NCI-H1417 treated with DMSO at 0.1 percent for 48 hours (cell line): ENCODE measurements at places on chromosomes 1 and 21.

DNA sequence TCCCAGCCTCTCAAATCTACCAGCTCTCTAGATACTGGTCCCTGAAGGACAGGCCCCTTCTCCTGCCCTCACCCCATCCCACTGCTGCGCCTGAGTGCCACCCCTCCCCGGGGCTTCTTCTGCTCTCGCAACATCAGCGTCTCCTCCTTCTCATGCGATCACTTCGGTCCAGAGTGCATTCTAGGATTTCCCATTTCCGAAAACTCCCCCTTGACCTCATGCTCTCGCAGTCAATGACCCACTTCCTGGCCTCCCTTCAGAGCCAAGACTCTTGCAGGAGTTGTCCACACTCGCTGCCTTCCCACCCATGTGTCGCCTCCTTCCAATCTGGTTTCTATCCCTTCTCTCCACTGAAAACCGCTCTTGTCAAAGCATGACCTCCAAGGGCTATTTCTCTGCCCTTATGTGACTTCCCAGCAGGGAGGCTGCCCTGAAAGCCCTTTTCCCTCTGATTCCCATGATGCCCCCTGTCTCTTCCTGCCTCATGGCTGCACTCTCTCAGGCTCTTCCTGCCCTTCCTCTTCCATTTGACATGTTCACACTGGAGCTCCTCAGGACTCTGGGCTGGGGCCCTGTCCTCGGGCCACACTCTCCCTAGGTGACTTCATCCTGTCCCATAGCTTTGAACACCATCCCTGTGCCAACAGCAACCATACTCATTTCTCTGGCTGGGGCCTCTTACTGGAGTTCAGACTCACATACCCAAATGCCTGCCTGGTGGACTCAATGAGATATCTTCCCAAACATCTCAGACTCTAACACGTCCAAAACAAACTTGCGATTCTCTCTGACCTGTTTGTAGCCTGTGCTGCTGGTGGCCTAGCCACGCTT lies 46.0 kb downstream of the LDLRAD2 start:
- no peak for DNase-seq

GRCh38 chr1:54340878-54341277 lies 65.3 kb downstream of the SSBP3 start:
- DNase-seq, result no peak

GRCh38 chr1:186654741-186655140 lies 25.5 kb downstream of the PTGS2 start:
- no peak for DNase-seq

DNA sequence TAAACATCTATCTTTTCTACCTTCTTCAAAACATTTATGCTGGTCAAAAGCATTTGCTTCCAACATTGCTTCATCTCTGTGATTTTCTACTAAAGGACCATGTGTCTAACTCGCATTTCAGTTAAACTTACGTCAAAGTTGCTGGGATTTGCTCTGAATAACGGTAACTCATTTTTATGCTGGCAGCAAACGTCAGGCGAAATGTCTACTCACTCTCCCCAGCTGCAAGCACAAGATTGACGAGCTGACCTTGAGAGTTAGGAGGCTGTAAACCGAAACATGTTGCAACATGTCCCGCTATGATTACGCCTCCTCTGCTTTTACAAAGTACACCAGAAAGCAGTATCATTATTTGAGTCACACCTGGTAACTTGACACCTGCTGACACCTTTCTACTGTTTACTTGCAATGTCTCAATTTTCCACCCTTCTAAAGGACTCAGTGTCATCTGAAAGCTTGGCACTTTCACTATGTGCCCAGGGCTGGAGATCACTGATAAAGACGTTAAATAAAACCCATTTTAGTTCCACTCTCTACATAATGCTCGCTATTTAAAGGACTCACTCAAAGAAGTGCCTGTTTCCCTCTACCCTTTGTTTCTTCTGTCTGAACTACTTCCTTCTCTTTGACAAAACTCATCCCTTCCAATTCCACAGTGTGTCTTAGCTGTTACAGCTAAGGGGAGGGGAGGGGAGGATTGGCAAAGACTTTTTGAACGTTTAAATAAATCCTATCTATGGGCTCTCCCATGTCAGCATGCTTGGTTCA lies 111.9 kb downstream of the PTPN14 start:
- DNase-seq, result peak; percentile 67

DNA sequence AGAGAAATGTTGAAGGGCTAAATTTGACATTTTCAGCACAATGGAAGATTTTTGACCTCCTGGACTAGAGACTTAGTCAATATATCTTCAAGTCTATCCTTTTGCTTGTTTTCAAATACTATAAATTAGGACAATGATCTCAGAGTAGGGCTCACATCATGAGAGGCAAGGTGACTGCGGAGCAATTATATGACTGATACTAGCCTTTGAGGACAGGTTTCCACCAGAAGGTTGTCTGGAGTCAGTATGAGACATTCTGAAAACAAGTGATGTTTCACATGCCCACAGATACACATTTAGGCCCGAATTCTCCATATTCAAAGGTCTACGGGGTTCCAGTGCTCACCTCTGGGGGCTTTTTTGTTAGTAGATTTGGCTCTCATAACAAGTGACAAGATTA lies 142.3 kb upstream of the SAMSN1 start:
- no peak for DNase-seq

GRCh38 chr1:118246646-118247045 lies 61.6 kb upstream of the SPAG17 start:
- no peak for DNase-seq

GRCh38 chr1:170662561-170663403 lies 1.1 kb upstream of the PRRX1 start:
- no peak for DNase-seq

- no peak for DNase-seq
These were observed 630 bp downstream of the MTF2 start for GRCh38 chr1:93079685-93080141.

- no peak for DNase-seq
These were observed 235.2 kb downstream of the SDCCAG8 start for GRCh38 chr1:243490748-243491686.

DNA sequence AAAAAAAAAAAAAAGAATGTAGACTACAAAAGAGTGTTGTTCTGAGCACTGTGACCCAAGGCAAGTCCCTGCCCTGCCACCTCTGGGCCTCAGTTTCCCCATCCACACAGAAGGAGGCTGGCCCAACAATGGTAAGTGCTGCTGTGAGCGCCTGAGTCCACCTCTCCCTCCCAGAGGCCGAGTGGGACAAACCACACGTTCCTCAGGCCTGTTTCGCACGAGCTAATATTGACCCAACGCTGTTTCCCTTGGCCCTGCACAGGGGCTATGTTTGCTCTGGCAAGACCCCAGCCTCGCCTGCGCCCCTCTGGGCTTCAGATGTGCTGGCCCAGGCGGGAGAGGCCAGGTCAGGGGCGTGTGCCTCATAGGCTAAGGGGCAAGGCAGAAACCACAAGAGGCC lies 12.6 kb upstream of the LAPTM5 start:
- DNase-seq, result no peak

- no peak for DNase-seq
These were observed 14.8 kb upstream of the KIF21B start for GRCh38 chr1:201038186-201038876.

DNA sequence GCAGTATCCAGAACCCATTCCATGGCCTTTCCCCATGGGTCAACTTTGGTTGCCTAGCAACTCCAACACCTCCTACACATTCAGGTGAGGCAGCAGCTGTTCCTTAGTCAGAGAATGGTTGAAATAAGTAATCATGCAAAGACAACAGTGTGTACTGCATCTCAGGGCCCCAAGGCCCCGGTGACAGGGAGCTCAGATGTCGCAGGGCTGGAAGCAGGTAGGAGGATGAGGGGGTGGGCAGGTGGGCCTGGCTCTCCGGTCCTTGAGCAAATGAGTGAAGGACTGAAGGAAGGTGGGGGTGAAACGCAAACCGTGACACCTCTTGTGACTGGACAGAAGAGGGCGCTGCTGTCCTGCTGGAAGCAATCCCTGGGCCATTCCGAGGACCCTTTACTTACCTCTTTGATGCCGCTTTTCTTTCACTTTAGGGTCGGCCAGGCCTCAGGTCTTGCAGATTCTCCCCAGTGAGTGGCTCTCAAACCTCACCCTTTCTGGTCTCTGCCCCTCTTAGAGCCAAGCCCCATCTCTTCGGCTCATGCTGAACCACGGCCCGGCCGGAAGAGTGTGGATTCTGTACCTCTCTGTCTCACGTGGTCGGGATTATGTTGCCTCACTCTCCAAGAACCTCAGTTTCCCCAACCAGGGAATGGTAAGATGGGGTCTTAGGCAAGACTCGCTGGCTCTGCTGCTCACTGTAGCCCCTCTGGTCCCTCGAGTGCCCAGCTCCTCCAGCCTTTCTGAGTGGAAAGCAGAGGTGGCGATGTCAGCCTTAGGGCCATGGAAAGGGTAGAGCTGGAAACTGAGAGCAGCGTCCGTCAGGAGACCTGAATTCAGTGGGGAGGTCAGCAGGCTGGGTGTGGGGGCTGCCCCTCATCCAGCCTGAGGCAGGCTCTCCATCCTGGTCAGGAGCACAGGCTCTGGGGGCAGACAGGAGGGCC lies 5.6 kb upstream of the KCNA10 start:
- DNase-seq, result peak; percentile 17

GRCh38 chr1:64616039-64616438 lies 128.8 kb upstream of the RAVER2 start:
- no peak for DNase-seq

GRCh38 chr1:81254560-81254959 lies 546.2 kb upstream of the ADGRL2 start:
- no peak for DNase-seq

DNA sequence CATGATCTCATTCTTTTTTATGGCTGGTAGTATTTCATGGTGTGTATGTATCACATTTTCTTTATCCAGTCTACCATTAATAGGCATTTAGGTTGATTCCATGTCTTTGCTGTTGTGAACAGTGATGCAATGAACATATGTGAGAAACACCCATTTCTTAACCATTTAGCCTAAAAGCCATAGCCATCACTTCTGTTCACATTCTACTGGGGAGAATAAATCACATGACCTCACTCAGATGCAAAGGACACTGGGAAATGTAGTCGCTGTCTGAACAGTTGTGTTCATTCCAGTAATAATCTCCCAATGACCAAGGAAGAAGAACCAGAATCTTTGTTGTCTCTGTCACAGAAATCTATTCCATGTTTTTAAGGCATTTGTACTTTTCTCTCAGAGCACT lies 15.1 kb upstream of the PLA2G2E start:
- DNase-seq, result no peak

- DNase-seq, result no peak
These were observed 9.0 kb upstream of the CGN start for GRCh38 chr1:151502035-151502700.

- DNase-seq, result no peak
These were observed 1.9 kb downstream of the DPYD start for GRCh38 chr1:97918961-97919360.

DNA sequence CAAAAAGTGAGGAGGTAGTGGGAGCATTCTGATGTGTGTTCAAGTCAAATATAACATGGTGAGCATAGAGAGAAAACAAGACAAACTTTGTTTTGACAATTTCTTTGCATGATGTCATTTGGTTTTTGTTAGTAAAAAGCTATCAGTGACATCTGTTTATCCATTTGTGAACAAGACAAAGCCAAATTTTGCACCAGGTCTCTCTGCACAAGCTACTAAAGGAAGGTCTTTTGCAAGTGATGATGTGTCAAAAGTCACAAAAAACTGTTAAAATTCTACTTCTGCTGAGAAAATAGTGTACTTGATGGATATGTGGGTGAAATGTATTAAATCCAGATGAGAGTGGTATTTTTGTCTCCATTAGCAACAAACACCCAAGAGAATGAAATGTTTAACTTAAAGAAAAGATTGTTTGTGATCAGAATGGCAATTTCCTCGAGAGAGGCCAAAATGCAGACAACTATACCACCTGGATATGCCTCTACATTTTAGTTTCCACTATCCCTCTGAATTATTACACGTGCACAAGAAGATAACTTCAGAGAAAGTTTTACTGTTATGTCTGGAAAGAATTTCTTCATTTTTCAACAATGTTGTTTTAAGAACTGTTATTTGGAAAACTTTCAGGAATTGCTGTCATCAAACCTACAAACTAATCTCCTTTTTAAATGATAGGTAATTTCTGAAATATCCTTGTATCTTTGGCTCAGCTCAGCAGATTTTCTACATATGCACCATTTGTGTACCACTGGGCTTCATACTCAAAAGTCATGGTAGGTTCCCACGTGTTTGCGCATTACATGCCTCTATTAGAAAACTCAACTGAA lies 807.4 kb upstream of the ADGRL2 start:
- no peak for DNase-seq

GRCh38 chr1:207335695-207336363 lies 14.4 kb downstream of the CD55 start:
- DNase-seq, result no peak

GRCh38 chr1:5734996-5735395 lies 257.2 kb downstream of the NPHP4 start:
- DNase-seq, result no peak

GRCh38 chr1:232413674-232414073 lies 216.3 kb downstream of the SIPA1L2 start:
- no peak for DNase-seq

- no peak for DNase-seq
These were observed 26.2 kb upstream of the NGF start for GRCh38 chr1:115364046-115364779.

- DNase-seq, result no peak
These were observed 82.1 kb upstream of the LRRC7 start for GRCh38 chr1:69485616-69486015.

GRCh38 chr1:229334269-229334668 lies 8.6 kb downstream of the CCSAP start:
- no peak for DNase-seq

- no peak for DNase-seq
These were observed at the start of gene ARHGAP30 for GRCh38 chr1:161069731-161070270. ARHGAP30 (minus strand) TSS chr1:161069891; CDS start chr1:161069624, 267 bp downstream.

DNA sequence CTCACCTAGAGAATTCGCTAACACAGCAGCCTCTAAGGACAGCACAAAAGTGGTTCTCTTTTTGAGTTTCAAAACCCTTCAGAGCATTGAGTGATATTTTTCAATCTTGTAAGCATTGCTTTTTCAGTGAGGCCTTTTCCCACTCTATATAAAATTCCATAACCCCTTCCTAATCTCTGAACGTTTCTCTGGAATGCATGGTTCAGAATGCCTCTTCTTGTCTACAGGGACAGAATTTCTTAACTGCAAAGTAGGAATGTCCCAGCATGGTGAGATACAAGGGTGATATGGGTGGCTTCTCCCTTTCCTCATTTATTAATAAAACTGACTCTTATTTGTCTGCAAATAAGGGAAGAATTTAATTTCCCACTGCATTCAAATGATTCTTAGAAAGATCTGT lies 377.9 kb downstream of the LTN1 start:
- no peak for DNase-seq

- no peak for DNase-seq
These were observed 169.5 kb downstream of the VAV3 start for GRCh38 chr1:107795441-107795840.

DNA sequence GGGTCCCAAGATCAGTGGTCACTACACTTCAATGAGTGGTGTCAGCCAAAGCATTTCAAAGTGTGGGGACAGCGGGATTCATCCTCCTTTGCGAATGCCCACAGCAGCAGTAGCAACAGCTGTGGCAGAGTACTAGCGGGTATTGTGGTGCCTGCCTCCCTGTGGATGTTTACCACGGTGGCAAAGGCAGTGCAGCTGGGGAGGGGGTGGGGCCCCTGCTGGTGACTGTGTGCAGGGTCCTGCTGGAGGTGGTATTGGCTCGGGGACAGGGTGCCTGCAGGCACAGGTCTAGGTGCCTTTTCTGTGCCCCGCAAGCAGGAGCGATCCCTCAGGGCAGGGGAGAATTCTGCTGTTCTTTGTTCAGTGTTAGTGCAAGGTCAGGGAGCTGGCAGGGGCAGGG lies 415.7 kb downstream of the USP25 start:
- DNase-seq, result no peak
